Glutamatergic neuron (in vitro differentiated cells): ENCODE measurements at places on chromosomes 1 and 21. TPM values are rescaled to one million over a fixed set of nuclear protein-coding genes. Genes with fewer than 3 reads are reported as not detected.

DNA sequence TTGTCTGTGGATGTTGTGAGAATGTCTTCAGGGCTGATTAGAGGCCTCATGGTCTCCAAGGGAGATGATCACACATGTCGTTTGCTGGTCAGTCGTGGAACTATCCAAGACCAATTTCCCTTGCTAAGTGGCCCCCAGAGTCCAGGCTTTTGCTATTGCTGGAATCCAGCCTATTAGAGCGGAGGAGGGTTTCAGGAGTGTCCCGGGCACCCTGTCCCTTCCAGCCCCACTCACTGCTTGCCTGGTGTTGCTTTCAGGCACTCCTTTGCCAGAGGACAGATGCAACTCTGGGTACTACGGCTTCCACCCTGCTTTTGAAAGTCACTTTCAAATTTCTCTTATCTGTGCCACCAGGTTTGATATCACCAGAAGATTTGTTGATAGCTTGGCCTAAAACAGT is 149.1 kb downstream of the NOS1AP start:
- H3K27me3 ChIP-seq = peaks cover 5% of the 10 kb centered on the region
- no peak for DNase-seq
- H3K27ac ChIP-seq = no peak overlapping the region
- H3K4me3 ChIP-seq = no peak overlapping the region

- H3K4me1 ChIP-seq = peaks cover 6% of the 10 kb centered on the region
- no peaks in the 10 kb centered on the region for H3K36me3 ChIP-seq
- H3K27me3 ChIP-seq = peaks cover 6% of the 10 kb centered on the region
- no peak overlapping the region for H3K27ac ChIP-seq
- no peak overlapping the region for H3K4me3 ChIP-seq
Measured at GRCh38 chr1:158176399-158176798, 4.3 kb upstream of the CD1D start.

Gene SLC16A4
- total RNA-seq = 4.4 TPM

- no peak for DNase-seq
- no peaks in the 10 kb centered on the region for H3K36me3 ChIP-seq
- no peaks in the 10 kb centered on the region for H3K4me1 ChIP-seq
Measured at GRCh38 chr1:174519844-174520243, 72.1 kb downstream of the GPR52 start.

Gene LRRN2
- total RNA-seq = 6.9 TPM

Gene CNST
- total RNA-seq = 87.2 TPM

- H3K27me3 ChIP-seq = no peaks in the 10 kb centered on the region
- DNase-seq = peak; percentile 78
- peak overlapping the region; percentile 96 for H3K27ac ChIP-seq
Measured at GRCh38 chr21:26965907-26966581, 844 bp downstream of the ADAMTS5 start.
